Panc1 (cell line): ENCODE measurements at places on chromosomes 12 and 14.

- no peak for DNase-seq
Measured at GRCh38 chr12:24608637-24609285, 340.1 kb downstream of the BCAT1 start.

DNA sequence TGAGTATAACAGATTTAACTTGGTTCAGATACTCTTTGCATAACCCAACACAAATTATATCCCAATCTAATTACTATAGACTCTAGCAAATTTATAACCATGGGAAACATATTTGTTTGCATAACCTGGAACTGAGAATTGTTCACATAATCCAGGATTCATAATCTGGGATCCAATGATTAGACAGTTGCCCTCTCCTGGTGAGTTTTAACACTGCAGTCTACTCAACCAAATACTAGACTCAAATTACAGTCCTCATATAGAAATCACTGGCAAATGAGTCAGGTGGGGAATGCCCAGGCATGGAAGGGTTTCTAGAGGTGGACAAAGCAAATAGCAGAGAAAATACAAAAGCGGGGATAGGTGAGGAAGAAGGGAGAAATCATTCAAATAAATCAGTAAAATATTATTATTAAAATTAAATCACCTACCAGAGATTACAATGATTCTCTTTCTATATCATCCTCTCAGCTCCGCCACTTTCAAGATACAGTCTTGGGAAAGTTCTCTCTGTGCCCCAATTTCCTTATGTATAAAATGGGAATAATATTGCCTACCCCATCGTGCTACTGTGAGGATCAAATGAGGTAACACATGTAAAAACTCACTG, 9.4 kb downstream of the GCH1 start:
- DNase-seq = no peak

GRCh38 chr12:14630793-14631192, 63.1 kb upstream of the PLBD1 start:
- no peak for DNase-seq

DNA sequence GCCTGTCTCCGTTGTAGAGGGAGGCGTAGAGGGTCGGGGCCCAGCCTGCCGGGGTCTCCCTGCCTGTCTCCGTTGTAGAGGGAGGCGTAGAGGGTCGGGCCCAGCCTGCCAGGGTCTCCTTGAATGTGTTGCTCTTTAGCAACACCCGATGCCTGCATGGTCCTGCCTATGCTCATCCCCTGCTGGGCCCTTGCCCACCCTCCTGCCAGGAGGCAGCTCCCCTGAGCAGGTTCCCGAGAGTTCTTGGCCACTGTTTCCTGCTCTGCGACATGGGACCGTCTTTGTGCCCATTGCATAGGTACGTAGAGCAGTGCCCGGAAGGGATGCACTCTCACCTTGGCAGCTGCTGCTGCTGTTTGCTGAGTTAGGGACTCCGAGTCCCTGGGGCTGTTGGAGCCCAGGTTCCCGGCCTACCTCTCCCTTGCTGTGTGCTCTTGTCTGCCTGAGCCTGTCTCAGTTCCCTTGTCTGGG, 3.3 kb downstream of the KIF26A start:
- no peak for DNase-seq

DNA sequence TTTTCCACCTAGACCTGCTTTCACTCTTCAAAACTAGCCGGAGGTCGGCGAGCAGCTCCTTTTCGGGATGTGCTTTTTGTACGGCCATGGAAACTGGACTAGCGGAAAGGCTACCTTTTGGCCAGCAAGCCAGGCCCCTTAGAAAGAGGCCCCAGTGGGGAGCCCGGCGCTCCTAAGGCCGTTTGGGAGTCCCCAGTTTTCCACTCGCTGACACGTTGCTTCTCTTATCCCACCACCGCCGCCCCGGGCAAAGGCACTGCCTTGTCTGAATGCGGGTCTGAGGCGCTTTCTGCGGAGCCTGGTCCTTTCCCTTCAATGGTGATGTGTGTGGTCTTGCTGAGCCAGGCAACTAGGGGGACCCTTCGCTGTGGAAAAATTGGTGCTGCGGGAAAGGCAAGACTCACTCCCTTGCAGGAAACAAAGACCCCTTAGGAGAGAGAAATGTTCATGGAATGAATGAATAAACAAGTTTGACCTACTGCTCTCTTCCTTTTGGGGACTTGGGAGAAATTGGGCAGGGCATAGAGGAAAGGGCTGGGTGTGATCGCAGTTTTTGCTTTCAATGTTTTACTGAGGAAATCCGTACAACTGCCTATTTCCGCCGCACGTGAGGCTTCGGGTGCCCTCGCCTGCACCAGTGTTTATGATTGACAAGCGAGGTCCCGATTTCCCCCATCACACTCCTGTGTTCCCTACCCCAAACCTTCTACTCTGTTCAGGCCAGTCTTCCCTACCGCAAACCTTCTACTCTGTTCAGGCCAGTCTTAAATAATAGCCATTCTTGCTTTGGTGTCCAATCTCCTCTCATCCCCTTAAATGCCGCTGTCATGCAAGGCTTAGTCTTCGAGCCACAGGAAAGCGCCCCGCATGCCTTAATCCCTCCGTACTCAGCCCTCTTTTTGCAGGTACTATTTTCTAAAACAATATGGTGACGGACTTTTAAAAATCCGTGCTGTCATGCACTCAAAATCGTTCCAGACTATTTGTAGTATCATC, 1.0 kb upstream of the SLC38A2 start:
- DNase-seq = no peak

GRCh38 chr12:292186-292585, 29.6 kb upstream of the SLC6A13 start:
- no peak for DNase-seq

GRCh38 chr14:65620195-65620594, 207.7 kb downstream of the FUT8 start:
- no peak for DNase-seq

DNA sequence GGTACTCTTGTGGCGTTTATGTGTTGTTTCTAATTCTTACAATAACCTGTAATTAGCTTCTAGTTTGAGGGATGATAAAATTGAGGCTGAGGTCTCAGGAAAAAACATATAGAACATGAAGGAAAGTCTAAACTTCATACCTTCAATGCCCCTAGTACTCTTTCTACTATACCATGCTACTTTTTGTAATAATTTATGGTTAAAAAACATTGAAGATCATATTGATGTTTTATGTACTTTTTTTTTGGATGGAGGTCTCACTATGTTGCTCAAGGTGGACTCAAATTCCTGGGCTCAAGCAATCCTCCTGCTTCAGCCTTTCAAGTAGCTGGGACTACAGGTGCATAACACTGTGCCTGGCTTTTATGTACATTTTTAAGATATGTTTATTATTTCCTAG, 13.8 kb downstream of the G2E3 start:
- no peak for DNase-seq

DNA sequence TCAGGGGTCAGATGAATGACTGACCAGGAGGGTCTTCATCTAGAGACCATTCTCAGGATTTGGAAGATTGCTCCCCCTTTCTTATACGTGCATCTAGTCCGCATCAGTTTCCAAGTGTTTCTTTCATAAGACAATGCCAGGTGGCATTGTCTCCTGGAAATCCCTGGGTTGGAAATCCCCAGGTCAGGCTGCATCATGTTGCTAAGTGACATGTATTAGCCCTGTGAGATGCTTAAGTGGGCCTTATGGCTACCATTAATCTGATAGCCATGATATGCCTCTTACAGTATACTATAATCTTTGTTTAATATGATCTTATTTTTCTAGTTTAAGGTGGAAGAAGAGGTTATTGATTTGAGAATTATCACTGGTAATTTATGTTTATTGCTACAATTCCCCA, 92.8 kb downstream of the DIO3 start:
- no peak for DNase-seq

- DNase-seq = no peak
Measured at GRCh38 chr12:104132351-104132956, 5.6 kb downstream of the NFYB start.

DNA sequence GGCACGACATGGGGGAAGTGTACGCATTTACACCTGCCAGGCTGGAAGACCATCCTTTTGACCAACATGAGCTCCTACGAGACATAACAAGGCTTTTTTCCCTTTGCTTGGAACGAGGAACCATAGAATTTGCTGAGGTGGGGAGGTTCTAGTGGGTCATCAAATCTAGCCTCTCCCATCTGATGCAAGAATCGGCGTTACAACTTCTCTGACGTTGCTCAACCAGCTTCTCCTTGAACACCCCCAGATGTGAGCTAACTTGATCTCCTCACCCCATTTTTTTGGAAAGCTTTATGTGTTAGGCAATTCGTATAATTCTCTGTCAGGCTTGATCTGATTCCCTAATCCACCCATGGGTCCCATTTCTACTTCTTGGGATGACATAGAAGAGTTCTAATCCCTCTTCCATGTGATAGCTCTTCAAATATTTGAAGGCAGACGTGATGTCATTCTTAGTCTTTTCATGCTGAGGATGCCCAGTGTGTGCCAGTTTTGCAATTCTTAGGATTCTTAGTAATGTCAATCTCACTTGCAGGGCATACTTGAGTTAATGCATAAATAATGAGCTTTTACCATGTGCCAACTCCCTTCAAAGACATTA, 163.6 kb upstream of the PARP11 start:
- DNase-seq = no peak

- no peak for DNase-seq
Measured at GRCh38 chr12:3837049-3837448, 36.1 kb downstream of the PARP11 start.

DNA sequence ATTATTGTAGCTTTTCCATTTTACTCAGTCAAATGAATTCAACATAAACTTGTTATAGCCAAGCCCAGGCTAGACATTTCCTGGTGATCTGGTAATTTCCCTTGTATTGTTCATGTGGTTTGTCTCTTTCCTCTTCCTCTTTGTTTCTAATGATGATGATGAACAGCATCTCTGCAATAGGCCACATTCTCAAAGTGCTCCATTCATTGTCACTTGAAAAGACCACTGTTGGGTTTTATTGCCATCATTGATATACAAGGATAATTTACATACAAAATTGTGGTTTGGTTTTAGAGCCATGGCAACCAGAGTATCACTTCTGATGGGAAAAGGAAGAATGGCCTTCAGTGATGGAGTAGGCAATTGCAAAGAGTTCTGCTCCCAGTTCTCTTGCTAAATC, 379.3 kb downstream of the RGS6 start:
- no peak for DNase-seq

DNA sequence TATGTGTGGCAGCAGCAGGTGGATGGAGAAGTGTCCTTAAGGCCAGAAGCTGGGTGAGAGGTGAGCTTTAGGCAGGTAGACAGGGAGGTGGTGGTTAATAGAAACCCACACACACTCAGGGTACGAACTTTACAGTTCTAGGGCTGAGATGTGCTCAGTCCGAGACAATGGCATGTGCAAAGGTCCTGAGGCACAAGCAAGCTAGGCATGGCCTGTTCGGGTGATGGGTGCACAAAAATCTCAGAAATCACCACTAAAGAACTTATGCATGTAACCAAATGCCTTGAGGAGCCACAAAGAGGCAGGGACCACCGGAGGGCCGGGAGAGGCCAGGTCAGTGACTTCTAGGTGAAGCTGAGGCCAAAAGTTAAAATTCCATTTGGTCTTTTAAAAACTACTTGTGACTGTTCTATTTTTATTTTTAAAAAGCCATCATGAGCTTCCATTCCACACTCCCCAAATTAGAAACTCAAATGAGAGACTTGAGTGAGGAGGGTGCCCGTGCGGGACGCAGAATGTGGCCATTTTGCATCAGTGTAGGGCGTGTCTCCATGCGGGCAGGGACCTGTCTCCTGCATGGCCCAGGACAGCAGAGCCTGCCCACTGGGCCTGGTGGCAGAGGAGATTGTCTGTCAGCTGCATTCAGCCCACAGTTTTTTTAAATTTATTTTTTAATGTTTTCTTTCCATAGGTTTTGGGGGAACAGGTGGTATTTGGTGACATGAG, 4.0 kb downstream of the RFLNA start:
- no peak for DNase-seq

DNA sequence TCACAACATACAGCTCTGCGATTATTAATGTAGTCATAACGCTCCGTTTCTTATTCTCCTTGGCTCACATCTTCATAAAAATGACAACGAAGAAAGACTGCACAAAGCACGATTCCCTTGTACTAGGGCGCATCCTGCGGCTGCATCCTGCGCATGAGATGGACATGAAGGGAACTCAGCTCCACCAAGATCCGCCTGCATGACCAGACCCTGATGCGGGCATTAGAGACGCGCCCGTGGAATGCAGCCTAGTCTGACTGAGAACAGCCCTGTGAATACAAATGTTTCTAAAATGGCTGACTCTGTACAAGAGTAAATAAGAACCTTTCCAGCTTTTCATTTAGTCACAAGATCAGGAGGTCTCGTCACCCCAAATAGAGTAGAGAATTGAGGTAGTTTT, 422.2 kb downstream of the NOVA1 start:
- DNase-seq = no peak

- no peak for DNase-seq
Measured at GRCh38 chr14:54761835-54762234, 140.8 kb downstream of the GCH1 start.

GRCh38 chr14:90805662-90806540, 10.3 kb downstream of the TTC7B start:
- no peak for DNase-seq

DNA sequence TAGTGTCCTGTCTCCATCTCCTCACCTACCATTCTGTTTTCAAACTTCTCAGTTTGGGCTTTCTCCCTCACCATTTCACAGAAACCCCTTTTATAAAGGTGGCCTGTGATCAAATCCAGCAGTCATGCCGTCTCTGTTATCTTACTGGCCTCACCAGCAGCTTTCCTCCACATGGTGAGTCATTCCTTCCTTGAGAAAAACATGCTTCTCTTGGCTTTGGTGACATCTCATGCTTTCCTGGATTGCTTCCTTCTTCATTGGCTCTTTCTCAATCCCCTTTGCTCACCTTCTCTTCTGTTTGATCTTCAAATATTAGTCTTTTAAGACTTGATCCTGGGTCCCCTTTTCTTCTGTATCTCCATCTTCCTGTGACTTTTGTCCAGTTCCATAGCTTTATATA, 164.9 kb downstream of the ANO4 start:
- no peak for DNase-seq

DNA sequence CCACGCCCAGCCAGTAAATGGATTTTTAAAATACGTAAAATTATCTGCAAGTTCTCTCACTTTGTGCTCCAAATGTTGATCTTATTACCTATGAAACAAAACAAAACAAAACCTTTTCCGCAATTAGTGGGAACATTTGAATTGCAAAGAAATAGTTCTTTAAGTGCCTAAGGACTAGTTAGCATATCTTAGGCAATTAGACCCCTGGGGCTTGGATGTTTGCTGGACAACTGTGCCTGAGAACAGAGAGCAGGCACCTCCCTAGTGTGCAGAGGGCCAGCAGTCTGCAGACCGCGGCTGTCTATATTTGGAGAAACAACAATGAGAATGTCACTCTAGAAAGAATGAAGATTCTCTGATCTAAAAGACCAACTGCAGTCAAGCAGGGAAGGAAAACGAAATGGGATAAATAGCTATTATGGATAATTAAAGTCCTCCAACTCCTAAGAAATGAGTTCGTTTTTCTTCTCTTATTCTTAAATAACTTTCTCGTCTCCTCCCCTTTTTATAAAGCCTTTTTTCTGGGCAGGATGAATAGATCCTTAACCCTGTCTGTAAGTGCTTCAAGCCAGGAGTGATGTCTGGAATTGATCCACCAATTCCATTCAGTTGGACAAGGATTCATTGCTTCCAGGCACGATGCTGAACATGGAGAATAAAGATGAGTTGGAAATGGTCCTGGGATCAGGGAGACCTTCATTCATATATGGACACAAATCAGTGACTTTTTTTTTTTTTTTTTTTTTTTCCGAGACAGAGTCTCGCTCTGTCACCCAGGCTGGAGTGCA, 16.2 kb downstream of the SLC17A8 start:
- no peak for DNase-seq
